ENCODE measurements at places on chromosomes 3 and 15.

DNA sequence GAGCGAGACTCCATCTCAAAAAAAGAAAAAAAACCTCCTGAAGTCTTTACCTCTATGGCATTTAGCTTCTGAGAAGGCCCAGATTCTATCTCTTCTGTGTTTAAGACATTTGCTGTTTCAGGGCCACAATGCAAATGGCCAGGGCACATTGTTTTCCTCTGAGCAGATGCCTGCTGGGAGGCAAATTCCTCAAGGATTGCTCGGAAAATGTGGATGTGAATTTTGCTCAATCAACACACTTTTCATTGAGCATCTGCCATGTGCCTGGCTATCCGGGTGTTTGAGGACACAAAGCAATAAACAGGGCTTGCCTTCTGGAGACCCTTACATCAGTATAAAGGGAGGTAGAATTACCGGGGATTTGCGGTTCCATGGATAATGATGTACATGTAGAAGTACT, 20.0 kb downstream of the TRIM71 start:
- DNase-seq: no peak

GRCh38 chr3:44241706-44242105, at the start of gene TOPAZ1:
Gene TOPAZ1, plus strand, starts transcription at chr3:44241886. Its CDS starts 168 bp downstream, at chr3:44242054.
- DNase-seq: no peak

DNA sequence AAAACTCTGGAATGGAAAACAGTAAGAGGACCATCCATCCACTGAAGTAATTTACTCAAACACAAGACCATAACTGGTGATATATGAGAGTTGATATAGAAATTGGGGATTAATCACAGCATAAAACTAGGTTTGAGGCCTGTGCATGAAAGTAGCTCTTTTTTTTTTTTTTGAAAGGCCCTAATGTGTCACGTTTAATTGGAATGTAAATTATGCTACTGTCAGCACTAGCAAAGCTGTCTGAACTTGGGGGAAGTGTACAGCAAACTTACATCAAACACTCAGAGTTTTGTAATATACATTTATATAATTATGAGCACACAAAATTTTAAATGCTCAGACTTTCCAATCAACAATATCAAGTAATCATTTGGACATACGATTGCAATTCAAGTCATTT, 154.1 kb downstream of the GREM1 start:
- DNase-seq: no peak

- DNase-seq: peak; percentile 99
These were observed 81.9 kb upstream of the CTNNB1 start for GRCh38 chr3:41117398-41117870.

GRCh38 chr15:82178061-82178460, 84.5 kb downstream of the EFL1 start:
- DNase-seq: peak; percentile 94

- no peak for DNase-seq
These were observed 41.4 kb upstream of the FURIN start for GRCh38 chr15:90826886-90827435.

DNA sequence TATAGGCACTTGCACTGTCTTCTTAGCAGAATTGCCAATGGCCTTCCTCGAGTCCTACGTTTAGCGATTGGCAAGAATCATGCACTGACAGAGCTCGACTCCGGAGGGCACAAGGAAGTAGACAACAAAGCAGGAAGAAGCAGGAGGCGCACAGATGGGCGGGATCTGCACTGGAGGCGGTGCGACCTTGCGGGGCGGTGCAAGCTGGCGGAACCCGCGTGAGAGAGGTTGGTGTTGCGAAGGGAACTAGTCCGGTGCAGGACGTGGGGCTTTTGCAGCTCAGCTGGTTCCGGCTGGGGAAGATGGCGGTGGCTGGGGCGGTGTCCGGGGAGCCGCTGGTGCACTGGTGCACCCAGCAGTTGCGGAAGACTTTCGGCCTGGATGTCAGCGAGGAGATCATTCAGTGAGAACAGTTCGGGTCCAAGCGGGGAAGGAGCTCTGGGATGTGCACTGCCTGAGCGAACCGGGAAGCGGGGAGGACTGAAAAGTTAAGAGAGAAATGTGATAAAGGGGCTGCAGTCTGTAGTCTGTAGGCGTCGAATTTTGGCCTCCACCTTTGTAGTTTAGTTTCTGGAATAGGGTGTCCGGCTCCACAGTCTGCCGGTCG, at the start of gene TRIP4:
Gene TRIP4 (plus strand): TSS at position 275 of the 607 bp plus-strand sequence. CDS start 28 bp downstream, at position 303.
- peak; percentile 99 for DNase-seq

DNA sequence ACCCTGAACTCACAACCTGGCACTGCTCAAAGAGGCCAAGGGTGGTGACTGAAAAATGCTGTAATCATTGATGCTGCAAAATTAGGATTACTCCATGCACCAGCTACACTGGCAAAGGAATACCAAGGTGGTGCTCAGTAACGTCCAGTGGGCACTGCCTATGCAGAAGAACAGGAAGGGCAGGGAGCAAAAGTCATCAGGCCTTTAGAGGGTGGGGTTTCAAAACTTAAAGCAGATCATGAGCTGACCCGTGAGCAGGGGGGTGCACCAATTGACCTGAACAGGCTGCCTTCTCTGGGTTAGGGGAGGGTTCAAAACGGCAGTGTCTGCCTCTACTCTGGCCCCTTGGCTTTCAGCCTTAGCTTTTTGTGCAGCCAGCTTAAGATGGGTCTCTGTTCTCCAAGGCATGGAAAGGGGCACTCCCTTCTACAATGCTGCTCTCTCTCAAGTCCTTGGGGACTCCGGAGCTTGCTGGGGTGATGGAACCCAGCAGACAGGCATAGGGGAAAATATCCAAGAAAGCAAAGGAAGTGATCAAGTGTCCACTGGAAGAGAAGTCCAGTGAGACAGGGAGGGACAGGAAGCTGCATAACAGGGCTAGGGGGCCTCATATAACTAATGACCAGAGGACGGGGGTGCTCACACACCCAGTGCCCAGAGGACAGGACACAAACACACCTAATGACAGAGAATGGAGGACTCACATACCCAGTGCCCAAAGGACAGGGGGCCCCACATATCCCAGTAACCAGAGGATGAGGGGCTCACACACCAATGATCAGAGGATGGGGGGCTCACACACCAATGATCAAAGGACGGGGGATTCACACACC, 11.4 kb downstream of the RAB6B start:
- no peak for DNase-seq

GRCh38 chr15:67307156-67307555, 52.6 kb downstream of the IQCH start:
- peak; percentile 42 for DNase-seq

DNA sequence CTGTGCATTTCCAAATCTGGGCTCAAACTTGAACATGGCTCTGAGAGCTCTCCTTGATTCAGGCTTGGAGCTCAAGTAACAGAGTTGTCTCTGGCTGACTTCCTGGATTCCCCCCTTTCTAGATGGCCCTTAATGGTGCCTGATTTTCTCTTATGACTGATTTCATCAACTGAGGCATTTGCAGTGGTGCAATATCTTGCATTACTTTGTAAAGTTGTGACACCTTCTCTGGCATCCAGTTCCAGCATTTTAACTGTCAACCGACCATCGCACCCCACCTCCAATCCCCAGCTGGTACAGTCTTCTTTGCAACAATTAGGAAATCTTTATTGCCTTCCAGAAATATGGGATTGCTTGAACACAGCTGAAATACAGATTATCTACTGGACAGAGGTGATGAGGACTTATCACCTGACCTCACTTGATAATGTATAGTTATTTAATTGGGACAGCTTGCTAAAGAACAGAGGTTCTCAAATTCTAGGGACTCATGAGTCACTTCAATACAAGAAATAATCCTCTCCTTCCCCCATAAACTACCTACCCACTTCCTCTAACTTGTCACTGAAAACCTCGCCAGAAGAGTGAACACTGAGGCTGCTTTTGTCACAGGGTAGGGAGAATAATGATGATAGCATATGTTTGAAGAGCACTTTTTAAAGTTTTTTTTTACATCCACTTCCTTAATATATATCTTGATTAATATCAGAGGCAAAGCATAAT, 41.8 kb downstream of the FILIP1L start:
- peak; percentile 61 for DNase-seq

GRCh38 chr15:98126326-98127085, 166.0 kb downstream of the ARRDC4 start:
- DNase-seq: no peak

- no peak for DNase-seq
These were observed 423.8 kb downstream of the MECOM start for GRCh38 chr3:169239756-169240155.

- DNase-seq: no peak
These were observed 39.4 kb downstream of the DNAH1 start for GRCh38 chr3:52355526-52355925.

DNA sequence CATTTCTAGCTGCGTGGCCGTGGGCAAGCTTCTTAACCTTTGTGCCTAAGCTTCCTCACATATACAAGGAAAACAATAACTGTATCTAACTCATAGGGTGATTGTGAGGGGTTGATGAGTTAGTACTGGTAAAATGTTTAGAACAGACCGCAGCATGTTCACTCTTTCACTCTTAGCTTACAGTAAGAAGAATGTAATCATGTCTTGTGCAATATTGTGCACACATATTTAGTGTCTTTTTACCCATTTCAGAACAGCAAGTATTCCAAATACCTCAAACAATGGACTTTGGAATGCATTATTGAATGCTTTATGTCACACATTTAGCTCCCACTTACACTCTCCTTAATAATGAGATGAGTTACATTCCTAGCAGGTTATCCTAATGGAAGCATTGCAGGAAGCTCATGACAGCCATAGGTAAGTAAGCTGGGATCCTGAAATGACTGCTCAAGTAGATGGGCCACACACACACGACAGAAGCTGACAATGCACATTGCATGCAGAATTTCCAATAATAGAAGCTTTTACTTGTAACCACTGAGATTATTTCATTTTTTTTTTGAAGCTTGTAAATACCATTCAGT, 468.9 kb upstream of the WNT5A start:
- DNase-seq: no peak

DNA sequence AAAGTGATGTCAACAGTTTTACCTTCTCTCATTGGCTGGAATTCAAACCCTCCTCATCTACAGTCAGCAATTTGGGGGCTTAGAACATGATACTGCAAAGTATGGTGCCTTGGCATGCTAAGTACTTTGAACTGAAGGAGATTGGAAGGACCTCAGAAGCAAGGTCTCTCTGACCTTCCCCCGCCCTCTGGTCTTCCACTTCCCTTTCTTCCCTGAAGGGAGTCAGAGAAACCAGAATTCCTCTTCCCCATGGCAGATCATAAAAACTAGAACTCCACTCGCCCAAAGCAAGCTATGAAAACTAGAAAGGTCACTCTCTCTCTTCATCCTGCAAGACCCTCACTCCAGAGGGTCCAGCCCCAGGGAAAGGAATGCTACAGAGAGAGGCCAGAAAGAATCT, 64.2 kb downstream of the CD200R1L start:
- no peak for DNase-seq

DNA sequence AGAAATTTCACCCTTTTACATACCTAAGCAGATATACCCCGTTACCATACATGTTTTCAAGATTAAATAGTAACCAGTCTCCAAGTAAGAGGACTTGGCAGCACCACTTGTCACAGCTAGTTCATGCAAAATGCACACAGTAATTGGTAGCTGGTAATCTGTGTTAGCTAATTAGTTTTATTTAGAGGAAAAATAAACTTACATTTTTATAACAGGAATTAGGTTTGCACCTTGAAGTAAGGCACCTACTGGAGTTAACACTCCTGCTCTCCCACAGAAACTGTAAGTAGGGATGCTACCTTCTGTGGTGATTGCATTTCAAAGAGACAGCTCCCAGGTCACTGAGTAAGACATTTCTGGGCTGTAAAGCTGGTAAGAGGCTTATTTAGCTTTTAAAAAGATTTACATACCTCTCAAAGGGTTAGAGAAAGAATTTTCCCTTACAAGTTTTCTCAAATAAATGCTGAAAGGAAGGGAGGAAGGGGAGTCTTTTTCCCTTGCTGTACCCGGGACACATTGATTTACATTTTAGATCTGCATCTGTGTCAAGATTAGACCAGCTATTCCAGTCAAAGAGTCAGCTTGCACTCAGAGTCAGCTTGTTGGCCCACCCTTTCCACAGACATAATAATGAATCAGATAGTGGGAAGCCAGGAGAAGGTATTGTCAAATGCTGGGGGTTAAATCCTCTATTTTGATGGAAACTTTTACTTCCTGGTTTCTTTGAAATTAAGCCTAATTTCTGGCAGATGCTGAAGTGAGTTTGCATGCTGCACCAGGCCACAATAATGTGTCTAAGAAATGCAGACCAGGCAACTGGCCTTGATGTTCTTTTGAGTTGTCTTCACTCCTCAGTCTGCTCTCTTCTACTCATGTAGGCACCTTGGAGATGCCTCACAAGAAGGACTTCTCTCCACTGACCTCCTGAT, 77.6 kb upstream of the CHD2 start:
- no peak for DNase-seq

GRCh38 chr3:17352620-17353019, 389.8 kb downstream of the TBC1D5 start:
- DNase-seq: no peak

DNA sequence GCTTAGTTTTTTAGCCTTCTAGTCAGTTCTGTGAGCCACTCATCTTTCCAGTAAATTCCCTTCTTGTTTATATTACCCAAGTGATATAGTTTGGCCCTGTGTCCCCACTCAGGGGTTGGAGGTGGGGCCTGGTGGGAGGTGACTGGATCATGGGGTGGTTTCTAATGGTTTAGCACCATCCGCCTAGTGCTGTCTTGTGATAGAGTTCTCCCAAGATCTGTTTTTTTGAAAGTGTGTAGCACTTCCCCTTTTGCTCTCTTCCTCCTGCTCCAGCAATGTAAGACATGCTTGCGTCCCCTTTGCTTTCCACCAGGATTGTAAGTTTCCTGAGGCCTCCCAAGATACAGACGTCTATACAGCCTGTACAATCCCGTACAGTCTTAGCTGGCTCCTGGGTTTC, 53.7 kb upstream of the INO80 start:
- DNase-seq: no peak

GRCh38 chr15:28995705-28996104, 109.9 kb downstream of the APBA2 start:
- DNase-seq: no peak

DNA sequence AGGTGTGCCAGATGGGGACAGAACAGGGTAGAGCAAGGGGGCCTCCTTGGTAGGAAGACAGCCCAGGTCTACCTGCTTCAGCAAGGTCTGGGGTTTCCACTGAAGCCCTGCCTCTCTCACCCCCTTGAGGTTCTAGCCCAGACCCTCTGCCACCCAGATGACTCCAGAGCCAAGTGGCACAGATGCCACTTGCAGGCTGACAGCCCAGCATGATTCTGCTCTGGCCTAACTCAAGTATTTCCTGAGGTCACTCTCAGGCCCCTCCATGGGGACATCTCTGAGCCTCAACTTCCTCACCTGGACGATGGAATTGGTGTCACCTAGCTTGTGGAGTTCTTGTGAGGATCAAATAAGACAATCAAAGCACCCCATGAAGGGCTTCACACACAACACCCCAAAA, 23.9 kb downstream of the PLXNB1 start:
- no peak for DNase-seq

- DNase-seq: no peak
These were observed 112.2 kb downstream of the FEZF2 start for GRCh38 chr3:62261121-62261520.

GRCh38 chr15:76903251-76903681, 1.9 kb downstream of the SCAPER start:
- DNase-seq: peak; percentile 66

GRCh38 chr3:155129396-155129795, 49.3 kb downstream of the MME start:
- peak; percentile 43 for DNase-seq

GRCh38 chr3:184821034-184821433, 9.1 kb downstream of the VPS8 start:
- DNase-seq: no peak

All from iris pigment epithelial cell (primary cell).